Neuronal stem cell (in vitro differentiated cells): ENCODE measurements at places on chromosomes 2 and 18.

GRCh38 chr2:18046558-18047212 is 168.2 kb downstream of the KCNS3 start:
- no peak for DNase-seq

DNA sequence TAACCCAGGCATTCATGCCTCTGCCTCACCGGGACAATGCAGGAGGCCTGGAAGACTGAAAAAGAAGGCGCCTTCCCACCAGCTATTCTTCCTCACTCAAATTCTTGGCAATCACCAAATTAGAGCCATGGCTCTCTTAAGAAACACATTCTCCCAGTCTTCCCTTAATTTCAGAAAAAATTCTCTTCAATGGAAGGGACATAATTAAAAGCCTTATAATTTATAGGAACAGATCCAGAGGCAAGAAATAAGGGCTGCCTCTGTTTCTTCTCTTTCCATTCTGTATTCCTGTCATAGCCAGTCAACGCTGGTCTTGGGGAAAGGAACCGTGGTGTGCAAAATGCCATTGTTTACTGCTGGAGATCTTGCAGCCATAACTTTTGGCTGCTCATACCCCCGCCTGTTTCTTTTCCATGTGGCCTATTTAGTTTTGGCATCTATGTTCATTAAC is 32.8 kb downstream of the DTNA start:
- DNase-seq: no peak

DNA sequence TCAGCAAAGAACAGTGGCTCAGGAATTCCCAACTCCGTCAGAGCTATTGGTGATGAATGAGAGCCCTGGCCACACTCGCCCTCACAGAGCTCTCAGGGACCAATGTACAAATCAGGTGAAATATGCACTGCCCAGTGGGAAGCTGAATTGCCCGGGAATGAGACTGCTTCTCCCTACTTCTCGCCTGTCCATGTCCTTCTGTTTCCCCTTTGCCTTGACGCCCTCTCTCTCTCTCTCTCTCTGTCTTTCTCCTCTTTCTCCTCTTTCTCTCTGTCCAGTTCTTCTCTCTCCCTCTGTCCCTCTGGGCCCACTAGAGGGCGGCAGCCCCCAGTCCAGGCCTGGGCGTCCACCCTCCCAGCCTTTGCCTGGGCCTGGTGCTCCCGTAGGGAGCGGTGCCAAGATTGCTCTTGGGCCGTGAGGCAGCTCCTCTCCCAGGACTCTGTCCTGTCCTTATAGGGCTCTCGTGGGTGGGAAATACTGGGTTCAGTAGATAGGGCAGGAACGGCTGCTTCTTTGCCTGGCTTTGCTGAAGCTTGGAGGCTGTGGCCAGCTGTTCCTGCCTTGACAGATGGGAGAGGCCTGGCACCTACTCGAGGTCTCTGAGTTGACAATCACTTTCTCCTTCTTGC is 28.4 kb upstream of the PUM2 start:
- peak; percentile 45 for DNase-seq

DNA sequence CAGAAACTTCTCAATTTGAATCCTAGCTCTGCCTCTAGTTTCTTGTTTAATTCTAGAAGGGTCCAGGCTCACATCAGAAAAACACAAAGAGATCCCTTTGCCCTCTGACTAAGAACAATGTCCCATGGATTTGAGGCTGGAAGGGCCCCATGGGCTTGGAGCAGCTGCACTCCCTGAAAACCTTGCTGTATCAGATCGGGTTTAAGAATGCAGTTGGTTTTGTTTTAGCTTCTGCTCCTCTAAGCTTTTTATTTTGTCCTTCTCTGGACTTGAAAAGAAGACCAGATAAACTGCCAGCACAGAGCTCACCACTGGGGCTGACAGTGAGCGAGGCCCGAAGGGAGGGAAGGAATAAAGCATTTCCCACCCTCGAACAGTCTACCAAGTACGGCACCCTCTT is 69.2 kb upstream of the WIPF1 start:
- no peak for DNase-seq

DNA sequence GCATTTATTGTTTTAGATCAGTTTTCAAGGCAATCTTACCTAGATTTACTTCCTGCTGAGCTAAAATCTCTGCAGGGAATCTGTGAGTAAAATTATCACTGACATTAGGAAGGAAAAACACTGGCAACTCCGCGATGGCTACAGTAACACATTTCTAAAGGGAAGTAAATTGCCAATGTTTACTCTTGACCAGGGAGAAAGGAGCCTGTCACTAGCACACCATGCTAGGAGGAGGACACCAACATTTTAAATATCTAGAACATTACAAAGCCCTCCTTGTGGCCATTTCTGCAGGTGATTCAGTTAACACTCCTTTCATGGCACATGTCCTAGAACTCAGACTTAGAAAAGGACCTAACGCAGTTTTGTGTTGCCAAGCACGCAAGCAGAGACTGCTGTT is 58.4 kb downstream of the TCF4 start:
- DNase-seq: no peak

GRCh38 chr2:239261356-239261755 is 139.5 kb downstream of the HDAC4 start:
- no peak for DNase-seq

DNA sequence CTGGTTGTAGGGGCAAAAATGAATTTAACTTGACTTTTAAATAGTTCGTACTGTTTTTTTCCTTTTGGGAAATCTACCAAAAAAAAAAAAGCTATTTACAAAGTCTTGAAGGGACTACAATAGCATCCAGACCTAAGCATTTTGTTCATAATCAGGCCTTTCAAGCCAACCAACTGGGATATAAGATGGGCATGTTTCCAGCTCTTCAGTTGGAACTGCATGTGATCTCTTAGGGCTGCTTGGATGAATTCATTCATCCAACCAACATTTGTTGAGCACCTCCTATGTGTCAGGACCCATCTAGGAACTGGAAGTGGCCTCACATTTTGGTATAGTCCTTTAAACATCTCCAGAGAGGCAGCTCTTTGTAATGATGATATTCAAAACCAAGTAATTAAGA is 98.6 kb downstream of the AAK1 start:
- DNase-seq: no peak

GRCh38 chr2:32553829-32554432 is 73.9 kb upstream of the TTC27 start:
- DNase-seq: peak; percentile 3

- peak; percentile 18 for DNase-seq
Observed at GRCh38 chr2:172704072-172704936, 31.3 kb upstream of the RAPGEF4 start.

- DNase-seq: no peak
Observed at GRCh38 chr2:218734190-218734975, 23.7 kb downstream of the TTLL4 start.

GRCh38 chr2:106596844-106597243 is 109.7 kb downstream of the CD8B2 start:
- DNase-seq: no peak

- DNase-seq: no peak
Observed at GRCh38 chr2:120851116-120851773, 115.6 kb downstream of the GLI2 start.

DNA sequence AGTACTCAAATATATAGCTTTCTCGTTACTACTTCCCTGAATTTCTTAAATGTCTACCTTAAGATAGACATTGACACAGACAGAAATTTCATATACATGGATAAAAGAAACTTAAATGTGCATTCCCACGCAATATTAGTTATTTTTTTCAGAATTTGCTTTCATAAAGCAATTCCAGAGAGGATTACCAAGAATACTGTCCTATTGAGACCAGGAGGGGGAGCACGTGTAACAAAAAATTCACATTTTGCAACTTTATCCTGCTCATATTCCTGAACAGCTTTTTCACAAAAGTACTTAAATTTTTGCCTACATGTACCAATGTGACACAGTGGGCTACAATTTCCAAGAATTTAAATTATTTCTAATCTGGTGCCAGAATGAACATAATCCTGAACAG is 30.7 kb upstream of the ERCC3 start:
- no peak for DNase-seq

DNA sequence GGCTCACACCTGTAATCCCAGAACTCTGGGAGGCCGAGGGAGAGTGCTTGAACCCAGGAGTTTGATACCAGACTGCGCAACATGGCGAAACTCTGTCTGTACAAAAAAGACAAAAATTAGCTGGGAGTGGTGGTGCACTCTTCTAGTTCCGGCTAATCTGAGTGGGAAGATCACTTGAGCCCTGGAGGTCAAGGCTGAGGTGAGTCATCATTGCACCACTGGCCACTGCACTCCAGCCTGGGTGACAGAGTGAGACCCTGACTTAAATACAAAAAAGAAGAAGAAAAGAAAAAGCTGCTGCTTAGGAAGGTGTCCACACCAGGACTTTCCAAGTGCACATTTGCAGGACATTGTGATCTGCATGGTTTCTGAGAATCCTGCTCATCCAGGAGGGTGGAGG is 16.4 kb downstream of the SKOR2 start:
- DNase-seq: no peak

- DNase-seq: no peak
Observed at GRCh38 chr2:2941205-2941604, 436.4 kb downstream of the EIPR1 start.

- no peak for DNase-seq
Observed at GRCh38 chr2:64196963-64197362, 52.7 kb upstream of the PELI1 start.

DNA sequence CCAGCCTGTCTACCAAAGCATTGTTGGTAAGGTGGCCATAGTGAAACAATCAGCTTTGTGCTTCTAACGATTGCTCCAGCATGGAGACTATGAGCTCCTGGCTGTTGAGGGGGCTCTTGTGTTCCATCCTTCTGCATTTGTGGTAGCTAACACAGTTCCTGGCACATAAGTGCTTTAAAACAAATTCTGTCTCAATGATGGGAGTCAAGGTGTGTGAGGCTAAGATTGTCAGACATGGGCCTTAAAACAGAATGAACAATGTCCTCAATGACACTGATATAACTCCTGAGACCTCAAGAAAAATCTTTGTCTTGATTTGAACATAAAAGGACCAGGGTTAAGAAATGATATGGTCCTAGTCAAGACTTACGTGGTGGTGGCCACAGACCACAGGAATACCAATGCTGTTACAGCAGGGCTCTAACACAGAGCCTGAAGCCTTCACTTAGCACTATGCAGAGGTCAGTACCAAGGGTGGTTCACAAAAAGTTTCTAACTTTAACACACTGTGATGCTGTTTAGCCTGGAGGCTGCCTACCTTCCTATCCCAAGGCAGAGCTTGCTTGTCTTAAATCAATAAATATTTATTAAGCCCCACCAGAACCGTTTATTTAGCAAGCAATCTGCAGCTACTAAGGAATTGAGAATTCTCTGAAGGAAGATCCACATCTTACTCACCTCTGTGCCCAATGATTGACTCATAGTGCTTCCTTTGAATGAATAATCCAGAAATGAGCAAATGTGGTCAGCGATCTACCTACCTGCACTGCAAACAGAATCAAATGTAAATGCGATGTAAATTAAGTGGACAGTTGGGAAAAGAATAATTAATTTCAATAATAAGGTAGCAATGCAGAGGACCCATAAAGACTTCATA is 35.1 kb downstream of the EVA1A start:
- no peak for DNase-seq

GRCh38 chr2:99444222-99444621 is 45.6 kb downstream of the REV1 start:
- no peak for DNase-seq

DNA sequence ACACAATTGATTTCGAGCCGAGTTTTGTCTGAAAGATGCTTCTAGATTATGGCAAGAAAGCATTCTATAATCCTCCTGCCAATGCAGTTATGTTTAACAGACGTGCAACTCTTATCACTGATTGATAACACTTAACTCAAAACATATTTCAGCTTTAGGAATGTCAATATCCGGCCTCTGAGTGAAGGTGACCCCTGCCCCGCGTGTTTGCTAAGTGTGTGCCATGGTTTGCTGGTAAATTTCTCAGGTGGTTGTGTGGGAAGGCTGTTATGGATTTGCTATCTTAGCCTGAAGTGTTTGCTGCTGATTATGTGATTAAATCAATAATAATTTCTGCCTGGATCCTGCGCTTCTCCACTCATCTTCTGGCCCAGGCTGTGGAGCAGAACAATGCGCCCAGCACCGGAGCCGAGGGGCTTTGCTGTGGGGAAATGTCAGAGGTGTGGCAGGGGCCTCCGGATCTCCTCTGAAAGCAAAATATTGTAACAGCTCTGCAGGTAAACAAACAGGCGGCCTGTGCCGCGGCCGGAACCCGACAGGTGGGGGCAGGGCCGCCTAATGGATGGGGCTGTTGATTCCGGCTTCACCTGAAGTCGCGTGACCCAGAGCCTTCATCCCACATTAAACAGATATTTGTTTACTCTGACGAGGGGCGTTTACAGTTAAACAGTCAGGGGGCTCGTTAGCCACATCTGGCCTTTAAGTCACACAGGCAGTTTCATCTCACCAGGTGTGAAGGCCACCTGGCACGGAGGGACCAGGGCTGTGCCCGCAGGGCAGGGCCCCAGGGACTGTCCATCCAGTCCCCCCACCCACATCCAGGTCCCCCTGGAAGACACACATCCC is 210.7 kb upstream of the SALL3 start:
- DNase-seq: no peak

- DNase-seq: no peak
Observed at GRCh38 chr2:86038291-86039081, 67.2 kb downstream of the POLR1A start.

GRCh38 chr2:238134393-238134785 is 4.1 kb upstream of the KLHL30 start:
- no peak for DNase-seq

GRCh38 chr18:80133124-80133523 is 24.1 kb downstream of the ADNP2 start:
- no peak for DNase-seq

DNA sequence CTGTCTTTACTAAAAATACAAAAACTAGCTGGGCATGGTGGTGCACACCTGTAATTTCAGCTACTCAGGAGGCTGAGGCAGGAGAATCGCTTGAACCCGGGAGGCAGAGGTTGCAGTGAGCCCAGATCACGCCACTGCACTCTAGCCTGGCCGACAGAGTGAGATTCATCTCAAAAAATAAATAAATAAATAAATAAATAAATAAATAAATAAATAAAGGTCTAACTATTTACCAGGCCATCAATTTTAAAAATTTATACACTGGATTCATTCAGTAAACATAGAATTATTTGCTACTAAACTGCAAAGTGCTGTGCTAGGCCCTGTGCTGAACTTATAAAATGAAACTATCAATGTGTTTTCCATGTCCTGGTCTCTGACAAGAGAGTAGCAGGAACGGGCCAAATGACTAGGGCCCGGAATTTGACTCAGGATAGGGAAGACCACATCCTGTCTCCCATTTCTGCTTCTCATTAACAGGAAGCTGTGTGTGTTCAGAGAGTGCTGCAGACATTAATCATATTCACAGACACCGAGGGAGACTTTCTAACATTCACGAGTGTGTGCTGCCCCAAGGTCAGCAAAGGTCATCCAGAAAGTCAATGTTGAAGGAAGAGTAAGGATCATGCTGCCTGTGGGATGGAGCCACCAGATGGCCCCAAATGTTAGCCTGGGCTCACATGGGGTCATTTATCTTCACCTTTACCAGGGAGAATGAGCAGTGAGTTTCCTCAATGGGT is 95.8 kb downstream of the SPP2 start:
- DNase-seq: no peak

- no peak for DNase-seq
Observed at GRCh38 chr2:151730262-151730975, 3.9 kb downstream of the NEB start.
